Astrocyte (in vitro differentiated cells and primary cell): ENCODE measurements at places on chromosomes 16 and 17. TPM values are rescaled to one million over a fixed set of nuclear protein-coding genes. Genes with fewer than 3 reads are reported as not detected.
A peak's percentile ranks its signal among the peaks of the same experiment; 100 is the strongest.

The KRT33A gene
- not detected in 2 replicates for total RNA-seq

The CHST4 gene
- 0.09 TPM in 1 of 2 replicates, not detected in the other for total RNA-seq

DNA sequence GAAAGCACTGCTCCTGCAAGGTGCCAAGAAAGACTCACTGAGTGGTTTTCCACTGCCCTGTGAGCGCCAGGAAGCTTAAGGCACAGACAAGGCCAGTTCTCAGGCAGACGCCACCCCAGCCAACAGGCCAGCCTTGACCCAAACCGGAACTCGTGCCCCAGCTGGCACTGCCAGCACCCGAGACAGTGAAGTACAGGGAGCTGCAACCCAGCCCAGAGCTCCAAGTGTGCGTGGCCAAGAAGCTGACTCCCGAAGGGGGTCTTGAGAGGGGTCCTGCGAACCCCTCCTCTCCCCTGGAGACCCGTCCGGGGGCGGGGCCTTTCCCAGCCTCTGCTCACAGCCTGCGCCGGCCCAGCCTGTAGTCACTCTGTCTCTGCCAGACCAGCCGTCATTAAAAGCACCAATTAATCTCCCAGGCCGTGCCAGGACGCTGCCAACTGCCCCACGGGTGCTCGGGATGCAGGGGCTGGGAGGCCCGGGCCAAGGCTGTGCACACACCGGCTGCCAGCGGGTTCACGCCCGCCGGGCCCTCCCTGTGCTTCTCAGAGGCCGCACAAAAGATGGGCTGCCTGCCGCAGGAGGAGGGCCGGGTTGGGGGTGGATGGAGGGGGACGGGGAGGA is 4.4 kb upstream of the SOX8 start:
- no peak for DNase-seq

DNA sequence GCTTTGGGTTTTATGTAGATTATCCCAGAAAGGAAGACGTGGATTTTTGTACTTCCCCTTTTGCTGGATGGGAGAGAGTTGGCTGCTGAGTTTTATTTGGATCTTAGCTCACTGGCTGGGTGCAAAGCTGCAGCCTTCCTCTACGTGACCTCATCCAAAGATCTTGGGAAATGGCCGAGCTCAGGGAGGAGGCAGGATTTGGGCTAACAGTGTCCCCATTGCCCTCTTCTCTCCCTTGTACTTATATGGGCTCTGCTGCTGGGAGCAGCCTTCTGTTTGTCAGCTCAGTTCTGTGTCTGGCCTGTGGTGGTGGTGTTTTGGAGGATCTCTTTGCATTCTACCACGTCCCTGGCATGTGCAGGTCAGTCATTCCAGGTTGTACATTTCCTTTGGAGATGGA is 2.0 kb downstream of the AOC3 start:
- no peak for DNase-seq

- peak; percentile 98 for DNase-seq
Measured at GRCh38 chr16:65658349-65658748, 536.5 kb upstream of the CDH11 start.

DNA sequence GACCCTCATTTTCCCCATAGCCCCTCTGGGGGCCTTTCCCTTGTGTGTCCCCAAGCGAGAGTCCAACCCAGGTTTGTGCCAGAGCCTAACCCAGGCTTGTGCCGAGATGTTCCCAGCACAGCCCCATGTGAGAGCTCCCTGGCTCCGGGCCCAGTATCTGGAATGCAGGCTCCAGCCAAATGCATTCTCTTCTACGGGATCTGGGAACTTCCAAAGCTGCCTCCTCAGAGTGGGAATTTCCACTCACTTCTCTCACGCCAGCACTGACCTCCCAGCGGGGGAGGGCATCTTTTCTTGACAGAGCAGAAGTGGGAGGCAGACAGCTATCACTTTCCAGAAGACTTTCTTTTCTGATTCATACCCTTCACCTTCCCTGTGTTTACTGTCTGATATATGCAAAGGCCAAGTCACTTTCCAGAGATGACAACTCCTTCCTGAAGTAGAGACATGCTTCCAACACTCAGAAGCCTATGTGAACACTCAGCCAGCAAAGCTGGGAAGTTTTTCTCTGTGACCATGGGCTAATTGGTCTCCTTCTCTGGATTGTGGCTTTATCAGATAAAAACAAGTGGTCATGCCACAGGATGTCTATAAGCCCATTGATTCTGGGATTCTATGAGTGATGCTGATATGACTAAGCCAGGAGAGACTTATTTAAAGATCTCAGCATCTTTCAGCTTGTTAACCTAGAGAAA is 2.5 kb upstream of the CCL2 start:
- peak; percentile 96 for DNase-seq

DNA sequence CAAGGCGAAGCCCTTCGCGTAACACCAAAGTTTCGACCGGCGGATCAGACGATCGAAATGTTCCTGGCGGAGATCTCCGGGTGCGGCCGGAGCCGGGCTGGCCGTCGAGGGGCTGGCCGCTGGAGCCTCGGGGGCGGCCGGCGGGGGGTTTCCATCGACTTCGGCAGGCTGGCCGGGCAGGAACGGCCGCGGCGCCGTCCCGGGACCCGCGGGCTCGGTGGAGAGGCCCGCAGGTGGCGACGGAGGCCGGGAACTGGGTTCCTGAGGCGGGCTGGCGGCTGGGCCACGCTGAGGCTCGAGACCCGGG is 1.1 kb downstream of the EPOP start:
- no peak for DNase-seq

GRCh38 chr17:16044487-16044886 is 44.9 kb downstream of the TTC19 start:
- no peak for DNase-seq

DNA sequence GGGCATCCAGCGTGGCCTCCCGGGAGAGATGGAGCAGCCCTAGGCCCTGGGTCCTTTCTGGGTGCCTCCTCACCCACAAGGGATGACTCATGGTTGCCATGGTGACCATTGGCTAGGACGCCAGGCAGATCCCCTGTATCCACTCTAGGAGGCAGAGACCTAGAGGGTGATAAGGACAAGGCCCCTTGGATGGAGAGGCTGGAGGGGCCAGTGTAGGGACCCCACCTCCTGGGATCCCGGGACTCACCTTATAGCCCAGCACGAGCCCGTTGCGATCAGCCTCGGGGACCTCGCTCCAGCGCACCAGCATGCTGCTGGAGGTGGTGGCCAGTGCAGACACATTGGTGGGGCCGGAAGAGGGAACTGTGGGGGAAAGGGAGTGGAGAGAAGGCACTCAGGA is 82.2 kb upstream of the CDC42EP4 start:
- DNase-seq, result no peak

DNA sequence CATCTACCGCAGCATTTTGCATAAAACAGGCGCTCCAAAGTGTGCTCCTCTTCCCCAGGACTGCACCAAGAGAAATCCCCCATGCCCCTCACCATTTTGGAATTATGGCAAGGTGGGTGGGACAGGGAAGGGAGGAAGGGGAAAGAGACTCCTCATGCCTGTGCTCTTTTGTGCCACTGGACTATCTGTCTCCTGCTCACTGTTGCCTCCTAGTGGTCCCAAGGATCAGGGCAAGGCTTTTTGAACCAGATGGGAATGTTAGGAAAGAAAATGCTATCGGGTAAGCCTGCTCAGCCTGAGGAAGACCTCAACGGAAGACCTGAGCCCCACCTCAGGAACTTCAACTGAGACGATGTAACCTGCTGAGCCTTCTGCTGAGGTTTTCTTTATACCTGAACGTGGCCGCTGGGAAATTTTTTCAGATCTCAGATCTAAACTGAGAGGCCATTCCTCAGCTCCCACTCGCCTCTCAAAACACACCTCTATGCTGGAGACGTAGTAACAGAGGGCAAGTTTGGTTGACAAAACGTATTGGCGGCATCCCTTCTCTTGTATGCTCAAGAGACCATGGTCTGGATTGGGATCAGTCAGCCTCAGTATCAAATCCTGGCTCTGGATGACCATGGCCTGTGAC is 58.3 kb downstream of the SPACA3 start:
- peak; percentile 8 for DNase-seq

DNA sequence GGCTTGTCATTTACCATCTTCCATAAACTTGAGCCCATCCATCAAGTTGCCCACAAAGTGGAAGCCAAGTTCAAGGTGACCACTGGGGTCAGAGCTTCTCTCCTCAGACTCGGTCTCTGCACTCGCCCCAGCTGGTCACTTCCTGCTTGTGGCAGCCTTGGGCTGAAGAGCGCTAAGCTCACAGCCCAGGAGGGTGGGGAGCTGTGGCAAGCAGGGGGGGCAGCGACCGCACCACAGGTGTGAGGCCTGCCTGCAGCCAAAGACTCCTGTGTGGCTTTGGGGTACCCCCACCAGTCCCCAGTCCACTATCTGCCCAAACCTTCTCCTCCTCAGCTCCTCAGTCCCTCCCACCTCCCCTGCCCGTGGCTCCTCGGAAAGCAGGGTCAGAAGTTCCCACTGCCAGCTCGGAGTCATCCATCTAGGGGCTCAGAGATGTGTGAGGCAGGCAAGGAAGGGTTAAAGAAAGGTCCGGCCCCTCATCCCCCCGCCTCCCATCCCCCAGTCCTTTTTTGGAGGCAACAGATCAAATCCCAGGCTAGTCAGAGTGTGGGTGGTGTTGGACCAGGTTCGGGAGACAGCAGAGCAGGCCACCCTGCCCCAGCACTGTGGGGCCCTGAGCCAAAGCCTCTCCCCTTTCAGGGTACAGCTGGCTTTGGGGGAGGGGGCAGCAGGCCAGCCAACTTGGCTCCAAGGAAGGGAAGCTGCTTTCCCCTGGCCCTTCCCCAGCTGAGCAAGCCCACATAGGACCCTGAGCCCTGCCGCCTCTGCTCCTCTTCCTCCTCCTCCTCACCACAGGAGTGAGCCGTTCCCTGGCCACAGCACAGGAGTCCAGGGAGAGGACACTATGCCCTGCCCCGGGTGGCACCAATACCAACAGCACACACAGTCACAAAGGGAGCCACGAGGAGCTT is 3.2 kb downstream of the CSF3 start:
- no peak for DNase-seq
